ENCODE measurements at places on chromosomes 4 and X. TPM values are rescaled to one million over a fixed set of nuclear protein-coding genes. Genes with fewer than 3 reads are reported as not detected.

HMX1 gene
- not detected for polyA plus RNA-seq

GRCh38 chrX:70456256-70456655 lies 11.6 kb downstream of the DLG3 start:
- DNase-seq = no peak

GRCh38 chrX:51215266-51215665 lies 117.4 kb upstream of the NUDT10 start:
- no peak for DNase-seq

DNA sequence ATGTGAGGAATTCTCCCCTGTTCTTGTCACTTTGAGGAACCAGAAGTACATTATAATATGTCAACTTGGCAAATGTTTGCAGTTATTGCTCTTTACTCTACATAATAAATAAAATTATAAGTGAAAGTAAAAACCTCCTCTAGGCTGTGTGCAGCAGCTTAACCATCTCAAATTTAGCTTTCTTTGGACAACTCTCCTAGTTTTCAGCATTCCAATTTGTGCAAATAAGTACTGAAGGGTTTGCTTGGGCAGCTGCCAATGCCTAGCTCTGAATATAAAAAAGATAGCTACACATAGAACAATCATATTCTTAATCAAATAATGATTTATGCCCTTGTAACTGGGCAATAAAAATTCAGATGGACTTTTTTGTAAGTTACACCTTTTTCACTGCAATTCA lies 82.5 kb downstream of the GASK1B start:
- DNase-seq = peak; percentile 54

- DNase-seq = no peak
These were observed 160.8 kb downstream of the DKK2 start for GRCh38 chr4:106875340-106875739.

DNA sequence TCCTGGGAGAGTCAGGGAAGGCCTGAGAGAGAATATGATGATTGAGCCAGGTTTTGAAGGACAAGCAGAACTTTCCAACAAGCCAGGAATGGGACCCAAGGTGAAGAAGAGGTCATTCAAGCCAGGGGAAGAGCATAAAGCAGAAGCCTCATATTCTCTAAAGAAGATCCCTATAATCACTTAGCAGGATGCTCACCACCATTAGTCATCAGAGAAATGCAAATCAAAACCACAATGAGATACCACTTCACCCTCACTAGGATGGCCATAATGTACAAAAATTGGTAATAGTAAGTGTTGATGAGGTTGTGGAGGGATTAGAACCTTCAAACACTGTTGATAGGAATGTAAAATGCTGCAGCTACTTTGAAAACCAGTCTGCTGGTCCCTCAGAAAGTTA lies 20.5 kb upstream of the SUPT20HL1 start:
- no peak for DNase-seq

GABRA4 gene
- not detected for polyA plus RNA-seq

DNA sequence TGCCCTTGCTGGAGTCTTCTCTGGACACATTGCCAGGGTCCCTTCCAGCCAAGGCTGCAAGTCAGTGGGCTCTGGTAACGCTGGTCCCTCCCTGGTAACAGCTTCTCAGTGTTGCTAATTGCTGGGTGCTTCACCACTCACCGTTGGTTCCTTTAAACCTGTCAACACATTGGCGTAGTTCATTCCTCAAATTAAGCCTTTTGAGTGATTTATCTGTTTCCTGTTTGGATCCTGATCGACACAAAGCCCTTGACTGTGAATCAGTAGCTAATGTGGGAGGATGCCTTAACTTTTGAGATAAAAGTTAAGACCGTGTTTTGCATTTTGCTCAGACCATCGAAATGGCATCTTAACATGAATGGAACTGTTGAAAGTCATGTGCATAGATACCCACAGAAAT lies 125.9 kb downstream of the AMELX start:
- no peak for DNase-seq

DNA sequence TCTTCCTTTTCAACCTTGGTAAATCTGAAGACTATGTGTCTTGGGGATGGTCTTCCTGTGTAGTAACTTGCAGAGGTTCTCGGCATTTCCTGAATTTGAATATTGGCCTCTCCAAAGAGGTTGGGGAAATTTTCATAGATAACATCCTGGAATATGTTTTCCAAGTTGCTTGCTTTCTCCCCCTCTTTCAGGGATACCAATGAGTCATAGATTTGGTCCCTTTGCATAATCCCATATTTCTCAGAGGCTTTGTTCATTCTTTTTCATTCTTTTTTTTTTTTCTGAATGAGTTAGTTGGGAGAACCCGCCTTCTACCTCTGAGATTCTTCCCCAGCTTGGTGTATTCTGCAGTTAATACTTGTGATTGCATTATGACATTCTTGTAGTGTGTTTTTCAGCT lies 549.2 kb upstream of the AMOT start:
- DNase-seq = no peak

DNA sequence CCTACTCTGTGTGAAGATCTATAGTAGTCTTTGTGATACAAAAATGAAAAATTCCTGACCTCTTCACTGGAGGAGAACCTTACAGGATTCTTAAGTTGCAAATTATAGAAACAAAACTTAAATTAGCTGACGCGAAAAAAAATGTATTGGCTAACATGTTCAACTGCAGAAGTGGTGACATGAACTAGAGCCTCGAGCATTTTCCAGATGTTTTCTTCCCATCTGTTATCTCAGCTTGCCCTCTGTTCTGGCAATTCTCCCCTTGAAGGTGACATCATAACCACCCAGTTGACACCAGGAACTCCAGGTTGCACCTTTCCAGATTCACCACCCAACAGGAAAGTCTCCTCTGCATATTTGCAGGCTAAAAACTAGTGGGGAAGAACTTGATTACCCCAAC lies 222.4 kb downstream of the KDR start:
- no peak for DNase-seq

DNA sequence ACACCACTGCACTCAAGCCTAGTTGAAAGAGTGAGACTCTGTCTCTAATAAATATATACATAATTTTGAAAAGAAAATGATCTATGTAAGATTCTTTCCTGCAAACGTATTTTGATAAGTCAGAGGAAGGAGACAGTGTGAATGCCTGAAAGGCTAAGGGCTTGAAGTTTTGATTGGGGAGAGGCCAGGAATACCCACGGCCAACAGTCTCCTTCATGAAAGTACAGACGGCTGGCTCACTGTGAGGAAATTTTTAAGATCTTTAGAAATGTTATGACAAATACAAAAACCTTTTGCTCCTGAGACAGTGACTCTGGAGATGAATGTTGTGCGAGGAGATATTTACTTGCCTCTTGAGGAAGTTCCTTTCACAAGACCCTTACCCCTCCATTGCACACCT lies 111.4 kb upstream of the KLHL13 start:
- DNase-seq = no peak

OPHN1 gene
- polyA plus RNA-seq = 4.3 TPM

DNA sequence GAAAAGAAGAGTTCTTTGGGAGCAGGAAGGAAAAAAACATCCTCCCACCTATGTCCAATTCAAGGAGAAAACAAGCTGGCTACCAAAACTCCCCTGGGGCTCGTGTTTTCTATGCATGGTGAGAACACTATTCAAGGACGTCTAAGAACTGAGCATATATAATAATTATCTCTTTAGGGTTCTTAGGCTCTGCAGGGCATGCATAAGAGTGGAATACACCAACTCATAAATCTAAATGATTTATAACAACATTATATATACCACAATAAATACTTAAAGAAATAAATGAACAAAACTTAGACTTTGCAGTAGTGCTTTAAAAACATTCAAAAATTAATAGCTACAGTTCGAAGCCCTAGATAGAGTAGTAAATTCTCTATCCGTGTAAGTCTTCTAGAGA lies 19.5 kb upstream of the TMEM154 start:
- no peak for DNase-seq

GRCh38 chr4:17719106-17719505 lies 62.3 kb downstream of the FAM184B start:
- DNase-seq = no peak

GRCh38 chrX:46737462-46737861 lies 21.5 kb downstream of the SLC9A7 start:
- no peak for DNase-seq

GRCh38 chrX:103637604-103638338 lies 9.0 kb downstream of the TCEAL1 start:
- DNase-seq = no peak

- DNase-seq = no peak
These were observed 1.7 kb downstream of the TSPAN7 start for GRCh38 chrX:38563030-38563429.

DNA sequence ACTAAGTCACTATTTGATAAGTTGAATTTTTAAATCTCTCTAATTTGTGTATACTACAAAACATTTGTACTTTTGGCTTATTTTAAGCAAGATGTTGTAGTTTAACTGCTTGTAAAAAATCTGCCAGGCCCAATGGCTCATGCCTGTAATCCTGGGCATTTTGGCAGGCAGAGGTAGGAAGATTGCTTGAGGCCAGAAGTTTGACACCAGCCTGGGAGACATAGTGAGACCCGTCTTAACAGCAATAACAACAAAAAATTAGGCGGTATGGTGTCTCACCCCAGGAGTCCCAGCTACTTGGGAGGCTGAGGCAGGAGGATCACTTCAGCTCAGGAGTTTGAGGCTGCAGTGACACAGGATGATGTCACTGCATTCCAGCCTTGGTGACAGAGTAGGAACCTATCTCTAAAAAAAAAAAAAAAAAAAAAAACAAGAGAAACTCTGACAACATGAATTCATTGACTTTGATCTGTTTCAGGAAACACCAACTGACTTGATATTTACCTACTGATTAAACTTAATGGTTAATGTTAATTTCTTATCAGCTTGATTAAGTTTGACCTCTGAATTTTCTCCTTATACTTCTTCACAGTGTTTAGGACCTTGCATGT lies 8.9 kb downstream of the FHIP1A start:
- DNase-seq = no peak

XPNPEP2 gene
- 9.9 TPM for polyA plus RNA-seq

CYSLTR1 gene
- polyA plus RNA-seq = 1.7 TPM

DNA sequence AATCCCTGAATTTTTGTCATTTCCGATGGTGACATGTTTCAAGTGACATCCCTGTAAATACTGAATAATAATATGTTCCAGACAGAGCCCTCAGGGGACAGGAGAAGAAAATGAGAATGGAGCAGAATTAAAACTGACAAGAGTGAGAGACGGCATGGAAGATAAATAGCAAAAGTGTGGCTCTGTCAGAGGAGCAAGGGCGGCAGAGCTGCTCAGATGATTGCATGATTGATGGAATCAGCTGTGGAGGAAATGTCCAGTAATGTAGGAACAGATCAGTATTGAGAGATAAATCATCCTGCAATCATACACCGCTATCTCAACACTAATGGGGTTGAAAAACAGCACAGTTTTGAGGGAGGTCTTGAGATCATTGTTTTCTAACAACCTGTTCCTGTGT lies 350.3 kb downstream of the STIM2 start:
- DNase-seq = no peak

GRCh38 chrX:120453985-120454384 lies 15.1 kb downstream of the LAMP2 start:
- DNase-seq = no peak

DNA sequence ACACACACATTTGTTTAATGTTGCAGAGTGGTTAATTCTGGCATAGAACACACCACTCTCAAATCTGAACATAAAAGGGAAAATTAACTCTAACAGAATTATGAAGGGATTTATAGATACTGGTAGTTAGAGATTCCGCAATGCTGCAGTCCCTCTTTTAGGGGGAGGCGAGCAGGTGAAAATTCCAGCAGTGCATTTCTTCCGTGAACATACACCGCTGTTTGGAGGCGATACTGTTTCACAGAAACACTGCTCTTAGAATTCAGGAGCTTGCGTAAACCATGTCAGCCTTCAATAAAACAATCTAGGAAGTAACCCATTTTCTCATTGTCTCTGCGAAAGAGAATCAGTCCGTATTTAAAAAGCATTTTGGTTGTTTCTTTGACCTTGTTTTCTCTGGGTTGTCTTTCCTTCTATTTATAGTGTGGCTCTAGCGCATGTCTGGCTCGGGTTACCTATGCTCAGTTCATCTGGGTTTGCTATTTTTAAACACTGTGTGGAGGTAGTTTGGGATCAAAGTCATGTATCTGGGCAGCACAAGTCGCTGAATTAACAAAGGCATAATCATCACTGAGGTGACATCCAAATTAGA lies 90.4 kb downstream of the GPAT3 start:
- DNase-seq = no peak

DNA sequence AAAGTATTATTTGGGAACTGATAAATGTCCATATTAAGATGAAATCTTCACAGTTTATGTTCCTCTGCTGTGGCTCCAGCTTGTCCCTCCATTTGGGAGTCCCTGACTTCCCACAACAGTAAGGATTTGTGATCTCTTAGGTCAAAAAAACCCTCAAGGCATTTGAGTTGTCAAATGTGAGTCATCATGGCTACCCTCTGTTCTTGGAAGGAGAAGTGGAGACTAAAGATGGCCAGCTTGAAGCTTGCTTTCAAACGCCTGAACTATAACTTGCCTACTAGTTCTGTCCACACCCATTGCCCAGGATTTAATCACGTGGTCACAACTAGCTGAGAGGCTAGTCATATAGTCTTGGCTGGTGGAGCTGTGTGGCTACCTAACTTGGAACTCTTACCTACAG lies 107.8 kb downstream of the CCNG2 start:
- no peak for DNase-seq

DNA sequence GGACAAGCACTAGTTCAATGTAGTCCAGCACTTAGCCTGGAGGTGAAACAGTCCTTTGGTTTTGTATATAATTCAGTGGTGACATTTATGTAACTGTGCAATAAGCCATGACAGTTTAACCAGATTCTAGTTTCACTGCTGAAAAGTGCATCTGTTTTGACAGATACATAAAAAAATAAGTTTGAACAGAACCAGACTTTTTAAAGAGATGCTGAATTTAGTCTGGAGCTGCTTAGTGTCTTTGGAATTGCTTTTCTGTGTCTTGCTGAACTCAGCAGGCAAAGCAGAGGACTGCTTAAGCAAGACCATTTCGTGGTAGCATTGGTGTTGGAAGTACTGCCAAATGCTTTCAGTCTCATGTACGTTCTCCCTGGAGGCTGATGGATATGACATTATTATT lies 393.5 kb downstream of the MAPK10 start:
- peak; percentile 8 for DNase-seq

DNA sequence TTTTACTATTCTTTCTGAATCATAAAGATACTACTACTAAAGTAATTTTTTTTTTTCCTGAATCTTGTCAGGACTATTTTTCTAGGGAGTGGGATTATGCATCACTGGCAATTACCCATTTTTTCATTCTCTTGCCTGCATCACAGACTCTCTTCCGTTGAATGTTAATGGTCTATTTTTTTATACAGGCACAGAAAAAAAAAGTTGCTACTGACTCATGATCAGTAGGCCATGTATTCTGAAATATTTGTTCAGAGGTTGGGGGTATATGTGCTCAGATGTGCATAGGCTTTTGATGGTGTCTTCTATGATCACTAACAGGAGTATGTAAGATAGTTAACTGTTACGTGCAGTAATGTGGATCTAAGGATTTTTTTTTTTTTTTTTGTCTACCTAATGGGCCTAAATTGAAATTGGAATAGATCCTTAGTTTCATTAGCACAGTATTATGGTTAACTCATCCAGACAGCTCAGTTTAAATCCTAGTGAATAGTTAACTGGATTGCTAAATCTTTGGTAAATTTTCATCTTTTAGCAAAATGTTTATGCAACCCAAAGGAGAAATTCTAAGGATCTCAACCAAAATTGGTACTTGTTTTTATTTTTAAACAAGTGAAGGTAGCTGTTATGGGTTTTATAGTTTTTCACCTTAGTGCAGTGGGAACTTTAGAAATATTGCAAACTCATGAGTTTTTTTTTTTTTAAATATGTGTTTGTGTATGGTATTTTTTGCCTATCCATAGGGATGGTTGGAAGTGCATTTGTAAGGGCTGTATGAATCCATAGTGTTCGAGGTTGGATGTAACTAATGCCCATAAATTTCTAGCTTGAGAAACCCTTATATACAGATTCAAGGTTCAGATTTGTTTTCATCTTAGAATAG lies 12.1 kb downstream of the BMP2K start:
- no peak for DNase-seq

All from urinary bladder (tissue), 4 donors.